ENCODE measurements at places on chromosomes 6 and 20.

GRCh38 chr6:101393829-101394251, 332 bp downstream of the GRIK2 start:
- DNase-seq, result no peak

DNA sequence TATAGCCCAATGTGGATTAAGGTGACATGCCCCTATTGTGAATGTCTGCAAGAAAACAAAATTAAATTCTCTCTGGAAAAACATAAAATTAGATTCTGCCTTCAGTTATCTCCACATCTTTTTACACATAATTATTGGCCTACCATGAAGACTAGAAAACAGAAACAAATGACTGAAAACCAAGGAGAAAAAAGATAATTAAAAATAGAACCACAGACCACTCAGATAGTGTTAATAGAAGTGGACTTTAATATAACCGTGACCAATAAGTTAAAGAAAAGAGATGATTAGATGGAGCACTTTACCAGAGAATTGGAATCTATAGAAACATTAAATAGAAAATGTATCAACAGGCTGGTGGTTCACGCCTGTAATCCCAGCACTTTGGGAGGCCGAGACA, 445.7 kb downstream of the EPM2A start:
- no peak for DNase-seq

DNA sequence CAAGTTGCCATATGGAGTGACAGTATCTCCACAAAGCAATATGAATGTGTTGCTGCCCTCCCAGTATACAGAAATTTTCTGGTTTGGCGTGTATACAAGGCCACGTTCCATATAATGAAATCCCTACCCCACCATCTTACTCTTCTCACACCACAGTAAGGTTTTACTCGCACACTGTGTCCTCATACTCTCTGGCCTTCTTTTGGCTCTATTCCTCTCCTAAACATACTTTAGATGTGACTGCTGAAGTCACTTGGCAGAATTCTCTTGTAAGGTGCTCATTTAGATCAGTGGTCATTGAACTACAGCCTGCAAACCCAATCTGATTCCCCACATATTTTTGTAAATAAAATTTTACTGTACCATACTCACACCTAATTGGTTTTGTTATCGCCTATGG, 123.2 kb downstream of the RFPL4B start:
- no peak for DNase-seq

GRCh38 chr20:58751979-58752378, 59.4 kb downstream of the NPEPL1 start:
- no peak for DNase-seq

DNA sequence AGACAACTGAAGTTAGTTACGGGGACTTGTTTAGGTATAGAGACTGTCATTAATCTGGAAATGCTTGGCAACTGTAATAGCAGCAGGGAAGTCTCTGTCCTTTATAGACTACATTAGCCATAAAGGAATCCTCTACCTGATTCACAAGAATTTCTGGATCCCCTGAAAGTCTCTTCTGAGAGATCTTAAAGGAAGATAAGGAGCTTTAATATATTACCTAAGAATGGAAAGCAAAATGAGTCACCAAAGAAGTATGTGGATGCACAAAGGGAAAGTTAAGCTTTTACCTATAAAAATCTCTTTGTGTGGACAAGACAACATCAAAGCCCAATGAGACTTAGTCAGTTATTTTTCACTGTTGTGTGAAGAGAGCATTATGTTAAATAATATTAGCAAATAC, 92.2 kb upstream of the RSPO3 start:
- DNase-seq, result no peak

DNA sequence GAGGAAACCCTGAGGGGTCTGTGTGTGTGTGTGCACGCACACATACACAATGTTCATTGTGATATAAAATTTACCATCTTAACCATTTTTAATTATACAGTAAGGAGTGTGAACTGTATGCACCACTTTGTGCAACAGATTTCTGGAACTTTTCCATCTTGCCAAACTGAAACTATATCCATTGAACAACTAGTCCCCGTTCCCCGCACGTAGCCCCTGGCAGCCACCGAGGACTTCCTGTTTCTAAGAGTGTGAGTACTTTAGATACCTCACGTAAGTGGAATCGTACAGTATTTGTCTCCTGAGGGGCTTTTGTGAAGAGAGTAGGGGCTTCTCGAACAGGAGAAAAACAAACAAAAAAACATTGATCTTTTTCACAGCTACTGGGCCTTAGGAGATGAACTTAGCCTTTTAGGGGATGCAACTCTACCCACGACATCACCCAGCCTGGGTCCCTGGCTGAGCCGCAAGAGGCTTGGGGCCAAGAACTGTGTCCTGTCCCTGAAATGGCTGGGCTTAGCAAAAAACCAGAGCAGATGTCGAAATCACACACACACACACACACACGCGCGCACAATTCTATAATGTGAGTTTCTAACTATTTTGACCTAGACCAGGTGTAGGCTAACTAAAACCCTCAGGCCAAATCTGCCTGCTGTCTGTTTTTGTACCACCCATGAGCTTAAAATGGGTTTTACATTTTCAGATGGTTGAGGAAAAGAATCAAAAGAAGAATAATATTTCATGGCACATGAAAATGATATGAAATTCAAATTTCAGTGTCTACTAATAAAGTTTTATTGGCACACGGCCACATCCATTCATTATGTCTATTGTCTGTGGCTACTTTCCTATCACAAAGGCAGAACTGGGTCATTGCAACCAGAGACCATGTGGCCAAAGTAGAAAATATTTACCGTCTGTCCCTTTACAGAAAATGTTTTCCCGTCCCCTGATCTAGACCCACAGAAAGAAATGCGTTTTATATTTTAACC, 144.2 kb downstream of the EYA2 start:
- no peak for DNase-seq

GRCh38 chr6:135692426-135692825, 159.1 kb upstream of the PDE7B start:
- DNase-seq, result no peak

GRCh38 chr6:41413250-41413649, 77.8 kb downstream of the NCR2 start:
- DNase-seq, result no peak

DNA sequence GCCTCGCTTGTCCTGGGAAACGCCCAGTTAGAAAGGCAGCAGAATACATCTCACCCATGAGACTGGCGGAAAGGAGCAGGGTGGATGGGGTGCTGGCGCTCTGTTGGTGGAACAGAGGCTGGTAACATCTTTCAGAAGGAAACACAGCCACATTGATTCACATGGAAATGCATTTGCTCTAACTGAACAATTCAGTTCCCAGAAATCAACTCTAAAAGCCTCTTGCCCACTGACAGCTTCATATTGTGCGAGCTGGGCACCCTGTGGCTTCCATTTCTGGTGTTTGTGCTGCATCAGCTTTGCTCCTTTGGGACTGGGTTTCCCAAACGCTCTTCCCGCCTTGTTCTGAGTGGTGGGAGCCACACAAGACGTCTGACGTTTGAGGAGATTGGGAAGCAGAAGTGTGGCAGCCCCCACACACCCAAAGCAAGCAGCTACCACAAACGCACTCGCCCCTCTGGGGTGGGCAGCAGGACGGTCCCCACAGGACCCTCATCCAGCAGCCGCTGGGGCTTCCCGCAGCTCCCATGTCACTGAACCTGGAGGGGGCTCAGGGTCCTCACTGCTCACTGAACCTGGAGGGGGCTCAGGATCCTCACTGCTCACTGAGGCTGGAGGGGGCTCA, 229.5 kb downstream of the ERMARD start:
- no peak for DNase-seq

DNA sequence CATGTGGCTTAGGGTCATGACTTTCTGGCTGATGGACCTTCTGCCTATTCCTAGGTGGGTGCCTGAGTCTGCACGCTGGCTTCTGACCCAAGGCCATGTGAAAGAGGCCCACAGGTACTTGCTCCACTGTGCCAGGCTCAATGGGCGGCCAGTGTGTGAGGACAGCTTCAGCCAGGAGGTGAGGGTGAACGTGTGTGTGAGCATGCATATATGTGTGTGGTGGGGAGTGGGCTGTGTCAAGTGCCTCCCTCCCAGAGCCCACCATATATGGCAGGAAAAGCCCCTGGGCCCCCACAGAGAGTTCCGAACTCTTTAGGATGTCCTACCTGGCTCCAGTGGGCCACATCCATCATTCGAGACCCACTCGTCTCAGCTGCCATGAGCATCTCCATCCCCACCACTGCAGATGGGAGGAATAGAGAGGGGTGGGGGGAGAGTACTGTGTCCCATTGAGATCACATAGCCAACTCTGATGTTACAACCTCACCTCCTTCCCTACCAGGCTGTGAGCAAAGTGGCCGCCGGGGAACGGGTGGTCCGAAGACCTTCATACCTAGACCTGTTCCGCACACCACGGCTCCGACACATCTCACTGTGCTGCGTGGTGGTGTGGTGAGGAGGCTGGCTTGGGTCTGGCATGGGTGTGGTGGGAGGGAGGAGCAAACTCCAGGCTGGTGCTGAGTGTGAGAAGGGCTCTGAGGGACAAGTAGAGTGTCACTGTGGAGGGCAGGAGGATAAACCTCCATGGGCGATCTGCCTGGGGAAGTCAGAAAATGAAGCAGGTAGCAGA, 3.2 kb downstream of the SLC22A7 start:
- DNase-seq, result no peak

GRCh38 chr6:141484711-141485110, 648.0 kb upstream of the GJE1 start:
- no peak for DNase-seq

DNA sequence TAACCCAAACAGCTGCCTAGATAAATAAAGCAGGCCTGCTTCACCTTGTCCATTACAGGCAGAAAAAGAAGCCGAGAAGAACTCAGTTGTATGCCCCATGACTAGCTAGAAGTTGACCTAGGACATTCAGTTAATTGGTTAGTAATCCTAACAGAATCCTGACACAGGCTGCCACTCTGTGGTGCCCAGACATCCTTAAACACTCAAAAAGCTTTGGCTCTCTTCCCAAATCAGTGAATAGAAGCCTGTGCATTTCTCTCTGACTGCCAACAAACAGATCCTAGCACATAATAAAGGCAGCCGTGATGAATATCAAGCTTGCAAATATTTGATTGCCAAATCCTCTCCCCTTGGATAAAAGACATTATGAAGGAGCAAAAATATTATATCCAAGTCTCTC, 519.1 kb upstream of the EYS start:
- DNase-seq, result no peak
